Activated T-cell treated with anti-CD3 and anti-CD28 coated beads, Interleukin-2, amount 50 U/mL, for 4 hours (primary cell): ENCODE measurements at places on chromosomes 6 and 20. TPM values are rescaled to one million over a fixed set of nuclear protein-coding genes. Genes with fewer than 3 reads are reported as not detected.

- DNase-seq: no peak
Observed at GRCh38 chr20:36115925-36116324, 38.6 kb upstream of the EPB41L1 start.

GRCh38 chr20:54995011-54995410 is 519.6 kb downstream of the DOK5 start:
- DNase-seq: no peak

GRCh38 chr6:20755631-20756030 is 221.4 kb downstream of the CDKAL1 start:
- DNase-seq: no peak

- no peak for DNase-seq
Observed at GRCh38 chr20:37880726-37881591, 22.0 kb upstream of the VSTM2L start.

GRCh38 chr6:125952764-125953501 is 3.6 kb upstream of the HINT3 start:
- DNase-seq: no peak

- no peak for DNase-seq
Observed at GRCh38 chr20:46164254-46164653, 46.1 kb downstream of the CD40 start.

- no peak for DNase-seq
Observed at GRCh38 chr6:21596949-21597682, 3.6 kb downstream of the SOX4 start.

- peak; percentile 12 for DNase-seq
Observed at GRCh38 chr6:7615611-7616383, 25.8 kb downstream of the SNRNP48 start.

DNA sequence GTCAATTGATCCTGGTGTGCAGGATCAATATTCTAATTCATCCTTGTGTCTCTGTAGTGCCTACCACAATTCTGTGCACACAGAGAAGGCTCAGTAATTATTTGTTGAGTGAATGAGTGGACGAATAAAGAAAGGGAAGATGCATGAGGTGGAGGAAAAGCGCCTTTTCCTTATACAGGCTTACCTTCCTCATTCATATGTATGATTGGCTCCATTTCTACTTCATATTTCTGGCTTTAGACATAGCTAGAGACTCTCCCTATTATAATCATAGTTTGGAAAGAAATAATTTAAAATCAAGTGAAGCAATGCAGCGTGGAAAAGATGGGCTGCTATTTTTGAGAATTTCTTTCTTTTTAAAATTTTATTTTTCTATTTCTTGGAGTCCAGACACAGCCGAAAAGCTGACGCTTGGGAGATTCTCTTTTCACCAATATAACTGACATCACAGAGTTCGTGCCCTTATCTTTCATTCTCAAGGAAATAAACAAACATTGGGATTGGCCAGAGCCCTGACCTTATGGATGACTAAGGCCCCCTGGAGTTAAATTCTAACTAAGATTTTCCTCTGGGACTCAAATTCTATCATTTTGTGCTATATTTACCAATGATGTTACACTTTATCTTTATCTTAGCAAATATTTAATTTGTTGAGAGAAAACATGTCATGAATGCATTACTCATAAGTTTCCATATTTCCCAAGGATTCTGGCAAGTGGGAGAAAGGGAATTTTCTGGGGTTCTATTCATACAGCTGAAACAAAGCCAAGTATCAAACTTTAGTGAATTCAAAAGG is 48.1 kb downstream of the PRL start:
- DNase-seq: no peak

DNA sequence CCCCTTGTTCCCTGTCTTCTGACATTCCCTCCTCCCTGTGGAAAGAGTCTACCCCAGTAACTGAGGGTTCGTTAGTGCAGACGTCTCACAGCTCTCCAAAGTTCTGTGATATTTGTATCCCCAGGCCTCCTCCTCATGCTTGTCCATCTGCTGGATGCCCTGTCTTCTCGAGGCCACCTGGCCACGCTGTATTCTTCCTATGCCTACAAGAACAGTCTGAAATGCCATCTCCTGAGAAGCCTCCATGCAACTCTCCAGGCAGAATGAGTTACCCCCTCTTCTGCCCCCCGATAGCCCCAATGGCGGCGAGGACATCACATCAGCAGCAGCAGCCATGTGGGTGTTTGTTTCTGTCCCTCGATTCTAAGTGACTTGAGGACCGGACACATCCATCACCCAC is 9.3 kb downstream of the ULBP2 start:
- DNase-seq: no peak

ULBP3 gene
- 1.1 TPM for total RNA-seq
